ENCODE measurements at places on chromosomes 11 and 22.

DNA sequence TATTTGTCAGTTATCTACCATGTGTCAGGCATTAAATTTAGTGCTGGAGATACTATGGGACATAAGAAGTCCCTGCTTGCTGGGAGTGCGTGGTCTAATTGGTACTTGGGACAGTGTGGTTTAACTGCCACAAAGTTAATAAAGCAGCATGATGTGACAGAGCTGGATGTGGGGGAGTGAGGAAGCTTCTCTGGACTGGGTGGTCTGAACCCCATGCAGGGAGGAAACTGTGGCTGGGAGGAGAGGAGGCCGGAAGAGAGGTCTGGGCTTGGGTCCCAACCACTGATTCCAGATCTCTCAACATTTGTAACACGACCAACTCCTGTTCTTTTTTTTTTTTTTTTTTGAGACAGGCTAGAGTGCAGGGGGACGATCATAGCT lies 37.1 kb downstream of the ST3GAL4 start:
- DNase-seq, result no peak

DNA sequence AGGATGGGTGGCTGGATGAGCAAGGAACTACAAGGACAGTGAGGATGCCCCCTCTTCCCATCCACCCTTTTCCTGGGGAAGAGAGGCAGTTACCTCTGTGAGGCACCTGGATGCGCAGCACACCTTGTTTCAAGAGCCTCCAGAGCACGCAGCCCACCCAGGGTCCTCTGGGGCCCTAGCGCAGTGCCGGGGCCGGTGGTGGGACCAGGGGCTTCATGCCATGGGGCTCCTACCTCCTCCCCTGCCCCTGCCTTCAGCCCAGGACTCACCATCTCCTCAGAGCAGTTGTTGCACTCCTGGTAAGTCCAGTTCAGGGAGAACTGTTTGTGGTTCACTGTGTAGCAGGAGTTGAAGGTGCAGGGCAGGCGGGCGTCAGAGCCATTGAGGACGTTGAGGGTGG lies 8.1 kb downstream of the SCN2B start:
- DNase-seq, result no peak

DNA sequence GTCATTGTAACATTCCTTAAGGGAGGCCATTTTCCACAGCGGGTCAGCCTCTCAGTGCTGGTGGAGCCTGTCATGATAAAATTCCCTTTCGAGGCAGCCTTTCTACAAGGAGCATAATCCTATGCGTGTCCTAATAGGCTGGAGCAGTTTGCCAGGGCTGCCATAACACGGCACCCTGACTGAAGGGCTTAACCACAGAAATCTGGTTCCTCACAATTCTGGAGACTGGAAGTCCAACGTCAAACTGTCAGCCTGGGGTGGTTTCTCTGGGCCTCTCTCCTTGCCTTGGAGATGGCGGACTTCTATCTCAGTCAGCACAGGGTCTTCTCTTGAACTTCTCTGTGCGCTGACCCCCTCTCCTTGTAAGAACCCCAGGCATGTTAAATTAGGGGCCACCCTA lies 1.4 kb upstream of the RGL4 start:
- no peak for DNase-seq

GRCh38 chr22:39745789-39746188 lies 147.8 kb downstream of the ENTHD1 start:
- DNase-seq, result no peak

DNA sequence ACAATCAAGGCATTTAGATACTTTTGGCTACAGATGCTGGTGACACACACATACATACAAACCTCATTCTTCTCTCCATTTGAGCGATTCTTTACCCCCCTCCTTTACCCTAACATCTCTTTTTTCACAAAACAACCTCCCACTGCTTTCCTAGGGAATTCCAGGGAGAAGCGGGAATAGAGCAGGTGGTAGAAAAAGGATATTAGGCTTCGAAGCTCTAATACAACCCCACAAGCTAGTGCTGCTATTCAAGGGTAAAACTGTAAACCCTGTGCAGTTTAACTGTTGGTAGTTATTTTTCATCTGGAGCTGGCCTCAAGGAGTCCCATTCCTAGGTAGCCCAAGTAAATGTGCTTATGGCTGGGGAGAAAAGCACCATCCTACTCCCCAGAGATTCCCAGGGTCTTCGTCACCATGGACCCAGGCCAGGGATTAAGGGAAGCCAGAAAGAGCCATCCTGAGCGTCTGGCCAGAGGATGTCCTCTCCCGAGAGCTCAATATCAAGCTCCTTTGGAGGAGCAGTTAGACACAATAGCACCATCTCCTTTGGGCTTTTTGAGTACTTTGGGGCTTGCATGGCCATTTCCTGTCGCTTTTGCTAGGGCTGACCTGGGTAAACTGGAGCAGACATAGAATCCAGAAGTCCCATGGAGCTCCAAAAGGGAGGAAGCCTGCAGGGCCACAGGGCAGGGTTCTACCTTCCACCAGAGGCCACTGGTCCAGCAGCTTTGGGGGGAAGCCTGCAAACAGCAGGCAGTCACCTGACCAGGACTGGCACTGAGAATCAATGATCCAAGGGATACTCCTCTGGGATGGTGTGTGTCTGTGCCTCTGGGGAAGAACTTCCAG lies 3.1 kb downstream of the MAML2 start:
- no peak for DNase-seq

DNA sequence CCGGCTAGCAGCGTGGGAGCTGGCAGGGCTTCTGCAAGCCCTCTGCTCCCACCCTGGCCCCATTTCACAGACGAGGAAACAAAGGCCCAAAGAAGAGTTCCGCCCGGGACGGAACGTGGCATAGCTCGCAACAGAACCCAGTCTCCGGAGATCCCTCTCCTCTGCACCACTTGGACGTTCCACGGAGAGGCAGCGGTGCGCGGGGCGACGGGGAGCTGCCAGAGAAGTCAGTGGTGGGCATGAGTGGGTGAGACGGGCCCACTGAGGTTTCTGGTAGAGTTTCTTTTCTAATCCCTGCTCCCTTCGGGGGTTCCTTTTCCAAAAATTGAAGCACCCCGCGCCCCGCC lies 554 bp upstream of the NECTIN1 start:
- DNase-seq, result no peak

- DNase-seq, result no peak
Observed at GRCh38 chr11:102007567-102008437, 39.4 kb upstream of the CFAP300 start.

GRCh38 chr11:91967691-91968045 lies 256.9 kb upstream of the FAT3 start:
- no peak for DNase-seq

DNA sequence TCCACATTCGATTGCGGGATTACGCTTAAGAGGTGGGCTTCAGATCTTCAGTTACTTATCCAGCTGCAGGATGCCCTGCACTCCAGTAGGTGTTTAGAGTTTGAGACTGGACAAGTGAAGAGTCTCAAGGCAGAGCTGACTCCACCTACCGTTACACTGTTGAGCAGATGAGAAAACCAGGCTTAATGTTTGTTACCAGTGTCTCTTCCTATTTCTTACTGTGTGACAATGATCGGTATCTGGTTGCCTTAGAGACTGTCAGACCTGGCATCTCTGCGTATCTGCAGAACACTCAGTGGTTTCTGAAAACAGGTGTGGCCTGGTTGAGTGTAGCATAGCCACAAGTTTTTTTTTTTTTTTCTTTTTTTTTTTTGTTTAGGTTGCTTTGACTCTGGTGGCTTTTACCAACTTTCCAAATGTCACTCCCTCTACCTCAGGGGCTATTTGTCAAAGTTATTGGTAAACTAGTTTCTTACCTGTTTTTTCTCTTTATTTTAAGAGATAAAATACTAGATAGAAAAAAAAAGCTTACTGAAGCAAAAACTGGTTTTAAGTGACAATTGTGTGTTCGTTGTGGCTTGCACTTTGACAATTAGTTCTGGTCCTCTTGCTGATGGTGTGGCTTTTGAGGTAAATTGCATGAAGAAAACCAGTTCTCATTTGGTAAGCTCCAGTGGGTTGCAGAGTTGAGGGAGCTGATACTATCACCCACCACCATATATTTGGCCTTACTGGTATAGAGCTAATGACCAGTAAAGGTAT lies 284.8 kb downstream of the ETS1 start:
- peak; percentile 71 for DNase-seq

DNA sequence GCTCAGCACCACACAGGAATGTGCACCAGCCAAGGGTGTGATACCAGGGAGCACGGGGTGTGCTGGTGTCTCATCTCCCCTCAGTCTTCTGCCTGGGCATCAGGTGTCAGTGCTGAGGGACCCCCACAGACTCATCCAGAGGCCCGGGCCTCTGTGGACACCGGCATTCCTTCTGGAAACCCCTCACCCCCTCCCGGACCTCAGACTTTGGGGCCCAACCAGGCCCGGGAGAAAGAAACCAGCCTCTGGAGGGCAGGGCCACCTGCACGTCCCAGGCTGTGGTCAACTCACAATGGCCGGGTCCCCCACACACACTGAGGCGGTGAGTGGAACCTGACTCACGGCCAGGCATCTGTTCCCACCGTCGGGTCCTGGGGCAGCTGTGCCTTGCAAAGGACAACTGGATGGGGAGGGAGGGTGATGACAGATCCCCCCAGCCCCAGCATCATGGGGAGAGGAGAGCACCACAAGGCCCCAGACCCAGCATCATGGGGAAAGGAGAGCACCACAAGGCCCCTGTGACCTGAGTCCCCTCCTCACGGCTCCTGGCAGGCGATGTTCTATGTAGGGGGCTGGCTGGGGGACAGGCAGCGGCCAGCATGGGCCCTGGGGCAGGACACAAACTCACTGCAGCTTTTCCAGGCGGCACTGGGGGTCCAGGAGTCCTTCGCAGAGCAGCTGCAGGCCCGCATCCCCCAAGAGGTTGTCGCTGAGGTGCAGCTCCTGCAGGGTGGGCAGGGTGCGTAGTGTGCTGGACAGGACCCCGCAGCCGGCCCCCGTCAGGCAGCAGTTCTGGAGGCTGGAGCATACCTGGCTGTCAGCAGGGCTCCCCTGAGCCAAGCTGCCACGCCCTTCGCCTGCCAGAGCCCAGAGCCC lies 7.6 kb downstream of the RNH1 start:
- no peak for DNase-seq

DNA sequence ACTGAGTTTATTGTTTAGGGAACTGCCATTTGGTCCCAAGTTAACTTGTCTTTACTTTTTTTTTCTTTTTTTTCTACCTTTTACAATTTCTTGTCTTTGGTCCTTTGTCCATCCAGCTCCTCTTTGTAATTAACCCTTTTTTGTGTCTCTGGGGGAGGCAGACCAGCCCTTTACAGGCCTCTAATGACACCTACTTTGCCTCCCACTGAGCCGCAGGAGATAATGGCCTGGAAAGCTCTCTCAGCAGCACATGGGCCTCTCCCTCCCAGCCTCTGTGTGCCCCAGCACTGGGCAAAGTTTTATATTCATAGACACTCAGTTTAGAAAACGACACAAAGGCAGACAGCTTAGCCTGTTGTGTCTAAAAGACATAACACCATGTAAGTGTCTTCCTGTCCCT lies 480.4 kb downstream of the SOX6 start:
- DNase-seq, result no peak

- DNase-seq, result no peak
Observed at GRCh38 chr11:78961937-78962701, 387.5 kb upstream of the NARS2 start.

- DNase-seq, result no peak
Observed at GRCh38 chr11:35101223-35101622, 37.7 kb upstream of the CD44 start.

GRCh38 chr22:43408009-43408408 lies 3.8 kb upstream of the MPPED1 start:
- no peak for DNase-seq

DNA sequence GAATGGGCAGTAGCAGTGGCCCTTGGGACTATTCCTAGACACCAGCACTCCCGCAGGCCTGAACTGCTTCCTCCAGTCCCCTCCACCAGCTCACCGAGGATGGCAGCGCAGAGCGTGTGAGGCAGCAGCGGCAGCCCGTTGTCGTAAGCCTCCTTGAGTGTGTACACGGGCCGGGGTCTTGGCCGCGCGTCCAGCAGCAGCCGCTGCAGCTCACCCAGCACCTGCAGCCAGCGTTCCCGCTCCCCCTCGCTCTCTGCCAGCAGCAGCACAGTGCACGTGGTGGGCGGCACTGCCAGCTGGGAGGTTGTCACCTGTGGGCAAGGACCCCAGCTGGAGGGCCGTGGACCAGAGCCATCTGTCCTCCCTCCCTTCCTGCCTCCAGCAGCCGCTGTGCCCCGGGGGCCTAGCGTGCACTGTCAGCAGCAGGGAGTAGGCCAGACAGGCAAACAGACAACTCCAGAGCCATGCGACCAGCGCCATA lies 13.0 kb downstream of the CDC42BPG start:
- DNase-seq, result no peak

DNA sequence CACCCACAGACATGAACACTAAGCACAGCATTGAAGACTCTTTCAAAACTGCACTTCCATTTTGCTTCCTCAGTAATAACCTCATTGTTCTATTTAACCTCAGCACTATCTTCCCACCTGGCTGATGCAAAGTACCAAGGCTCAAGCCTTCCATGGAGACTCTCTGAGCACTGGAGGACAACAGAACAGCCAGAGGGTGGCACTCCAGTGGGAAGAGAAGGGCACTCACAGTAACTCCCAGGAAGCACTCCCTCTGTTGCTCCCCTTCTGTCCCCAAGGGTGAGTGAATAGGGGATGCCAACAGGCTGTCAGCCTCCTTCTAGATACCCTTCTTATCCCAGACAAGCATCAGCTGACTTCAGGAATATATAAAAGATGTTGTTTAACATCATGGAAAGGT lies 3.5 kb downstream of the ME3 start:
- no peak for DNase-seq

DNA sequence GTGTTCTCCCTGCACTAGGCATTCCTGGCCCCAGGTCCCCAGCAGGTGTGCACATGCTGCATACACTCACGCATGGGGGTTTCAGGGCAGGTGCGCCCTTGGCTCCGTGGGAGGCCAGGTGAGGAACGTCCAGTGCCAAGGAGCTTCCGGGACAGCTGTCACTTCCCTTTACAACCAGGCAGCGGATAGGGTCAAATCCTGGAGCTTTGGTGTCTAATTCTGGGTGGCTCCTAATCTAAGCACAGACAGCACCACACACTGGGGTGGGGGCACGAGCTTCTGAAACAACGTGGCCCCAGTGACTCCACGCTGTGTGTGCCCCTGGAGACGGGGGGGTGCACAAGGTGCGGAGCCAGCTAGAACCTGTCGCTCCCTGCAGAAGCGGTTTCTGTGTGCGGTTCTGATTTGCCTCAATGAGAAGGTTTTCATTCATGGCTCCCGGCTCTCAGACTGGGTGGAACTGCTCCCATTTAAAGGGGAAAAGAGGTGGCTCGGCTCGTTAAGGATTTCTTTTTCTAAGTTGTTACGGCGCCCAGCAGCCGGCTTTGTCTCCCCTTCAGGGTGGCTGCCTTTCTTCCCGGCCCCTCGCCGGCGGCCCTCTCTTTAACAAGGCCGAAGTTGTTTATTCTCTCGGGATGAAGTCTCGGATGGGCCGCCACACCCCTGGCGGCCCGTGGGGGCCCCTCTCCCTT lies 5.0 kb downstream of the CCND1 start:
- DNase-seq, result no peak

- DNase-seq, result no peak
Observed at GRCh38 chr11:73389134-73389525, 12.9 kb downstream of the RELT start.
